ENCODE measurements at places on chromosomes 7 and 10.

DNA sequence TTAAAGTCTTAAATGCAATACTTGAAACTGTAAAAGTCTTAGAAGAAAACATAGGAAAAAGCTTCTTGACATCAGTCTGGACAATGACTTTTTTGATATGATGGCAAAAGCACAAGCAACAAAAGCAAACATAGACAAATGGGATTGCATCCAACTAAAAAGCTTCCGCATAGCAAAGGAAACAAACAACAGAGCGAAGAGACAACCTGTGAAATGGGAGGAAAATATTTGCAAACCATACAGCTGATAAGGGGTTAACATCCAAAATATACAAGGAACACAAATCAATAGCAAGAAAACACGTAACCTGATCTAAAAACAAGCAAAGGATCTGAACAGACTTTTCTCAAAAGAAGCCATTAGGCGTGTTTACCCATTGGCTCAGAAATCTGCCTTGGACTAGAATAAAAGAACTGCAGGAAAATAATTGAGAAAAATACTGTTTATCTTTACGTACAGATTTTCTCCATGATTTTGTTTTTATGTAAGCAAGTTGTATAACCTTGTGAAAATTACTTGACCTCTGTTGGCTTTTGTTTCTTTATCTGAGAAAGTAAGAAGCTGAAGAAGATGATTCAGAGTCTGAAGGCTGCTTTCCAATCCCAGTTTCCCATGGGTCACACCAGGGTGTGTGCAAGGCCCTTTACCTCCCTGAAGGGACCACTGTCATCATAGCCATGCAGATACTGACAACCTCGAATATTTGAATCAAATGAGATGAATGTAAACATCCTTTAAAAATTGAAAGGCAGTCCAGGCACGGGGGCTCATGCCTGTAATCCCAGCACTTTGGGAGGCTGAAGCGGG lies 99.1 kb upstream of the LANCL2 start:
- DNase-seq, result no peak

DNA sequence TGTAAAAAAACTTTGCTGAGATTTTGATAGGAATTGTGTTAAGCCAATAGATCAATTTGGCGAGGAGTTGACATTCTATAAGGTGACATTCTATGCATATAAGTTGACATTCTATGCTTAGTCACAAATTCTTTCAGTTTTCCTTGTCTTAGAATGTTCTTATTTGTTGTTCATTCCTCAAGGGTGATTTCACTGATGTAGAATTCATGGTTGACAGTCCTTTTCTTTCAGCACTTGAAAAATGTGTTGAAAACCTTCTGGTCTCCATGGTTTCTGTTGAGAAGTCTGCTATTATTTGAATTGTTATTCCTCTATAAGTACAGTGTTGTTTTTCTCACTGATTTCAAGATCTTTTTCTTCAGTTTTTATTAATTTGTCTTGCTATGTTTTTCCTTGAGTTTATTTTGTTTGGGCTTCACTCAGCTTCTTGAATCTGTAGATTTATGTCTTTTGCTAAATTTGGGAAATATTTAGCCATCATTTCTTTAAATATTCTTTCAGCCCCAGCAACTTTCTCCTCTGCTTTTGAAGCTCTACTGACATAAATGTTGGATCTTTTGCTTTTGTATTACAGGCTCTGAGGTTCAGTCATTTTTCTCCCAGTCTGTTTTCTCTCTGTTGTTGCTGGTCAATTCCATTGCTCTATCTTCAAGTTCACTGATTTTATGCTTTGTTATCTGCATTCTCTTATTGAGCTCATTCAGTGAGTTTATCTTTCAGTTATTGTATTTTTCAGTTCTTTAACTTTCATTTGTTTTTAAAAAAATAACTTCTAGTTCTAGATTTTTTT lies 154.9 kb downstream of the SDK1 start:
- DNase-seq, result no peak

DNA sequence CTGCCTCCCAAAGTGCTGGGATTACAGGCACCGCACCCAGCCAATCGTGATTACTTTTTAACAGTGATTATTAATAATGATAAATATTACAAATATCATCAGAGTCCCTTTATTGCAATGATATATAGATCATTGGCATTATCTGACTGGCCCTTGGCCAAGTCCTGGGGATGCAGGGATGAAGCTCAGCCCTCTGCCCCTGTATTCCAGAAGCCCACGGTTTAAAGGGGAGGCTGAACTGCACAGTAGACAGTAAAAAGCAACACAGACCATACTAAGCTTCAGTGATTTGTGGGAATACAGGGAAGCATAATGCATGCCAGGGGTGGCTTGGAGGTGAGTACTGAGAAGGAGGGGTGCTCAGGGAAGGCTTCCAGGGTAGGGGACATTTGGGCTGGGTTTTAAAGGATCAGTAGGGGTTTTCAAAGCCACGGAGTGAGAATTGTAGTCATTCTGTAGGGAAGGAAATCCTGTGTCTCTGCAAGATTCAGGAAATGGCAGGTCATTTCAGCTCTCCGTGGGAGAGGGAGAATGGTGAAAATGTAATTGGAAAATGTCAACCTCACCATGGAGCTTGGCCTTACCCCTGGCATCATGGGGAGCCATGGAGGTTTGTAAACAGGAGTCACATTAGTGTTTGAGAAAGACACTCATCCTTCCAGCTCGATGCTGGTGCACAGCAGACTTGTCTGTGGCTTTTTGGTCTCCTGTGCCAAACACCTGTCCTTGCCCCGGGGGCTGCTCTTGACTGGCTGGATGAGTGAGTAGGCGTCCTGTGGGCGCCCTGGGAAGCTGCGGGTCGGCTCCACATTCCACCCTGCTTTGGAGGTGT lies 8.8 kb downstream of the ADAMTS14 start:
- DNase-seq, result no peak

- DNase-seq, result peak; percentile 49
Measured at GRCh38 chr10:97596101-97597082, 6.9 kb downstream of the C10orf62 start.

DNA sequence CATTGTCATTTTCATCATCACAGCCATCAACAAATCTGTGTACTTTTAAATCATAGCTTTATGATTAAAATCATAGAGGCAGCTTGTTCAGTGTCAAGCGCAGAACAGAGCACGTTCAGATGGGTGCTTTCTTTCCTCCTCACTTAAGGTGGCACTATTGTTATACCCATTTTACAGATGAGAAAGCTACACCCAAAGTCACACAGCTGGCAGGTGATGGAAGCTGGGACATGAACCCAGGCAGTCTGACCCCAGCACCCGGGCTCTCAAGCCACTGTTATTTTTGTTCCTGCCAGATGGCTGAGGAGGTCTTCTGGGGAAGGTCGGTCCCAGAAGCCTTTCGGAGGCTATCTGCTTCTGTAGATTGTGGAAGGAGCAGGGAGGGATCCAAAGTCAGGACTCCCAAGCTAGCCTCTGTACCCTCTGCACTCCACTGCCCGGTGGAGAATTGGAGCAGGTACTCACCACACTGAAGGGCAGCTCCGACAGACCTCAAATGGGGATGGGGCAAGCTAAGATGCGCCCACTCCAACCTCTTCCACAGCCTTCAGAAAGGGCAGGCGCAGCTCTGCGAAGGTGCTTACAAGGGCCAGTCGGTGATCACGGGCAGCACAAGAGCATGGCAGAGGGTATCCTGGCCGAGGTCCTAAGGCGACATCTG lies 610 bp downstream of the AVPI1 start:
- DNase-seq, result no peak

DNA sequence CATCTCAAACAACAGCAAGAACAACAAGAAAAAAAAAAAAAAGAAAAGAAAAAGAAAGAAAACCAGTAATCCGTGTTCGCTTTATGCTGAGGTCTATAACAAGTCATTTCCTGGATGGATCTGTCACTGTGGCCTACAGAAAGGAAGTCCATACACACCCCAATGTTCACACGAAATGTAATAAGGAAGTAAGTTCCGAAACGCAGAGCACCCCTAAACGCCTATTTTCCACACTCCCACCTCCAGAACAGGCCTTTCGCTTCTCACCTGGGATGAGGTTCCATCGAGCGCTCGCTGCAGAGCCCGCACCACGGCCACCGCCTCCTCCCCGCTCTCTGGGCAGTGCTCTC lies 735 bp downstream of the ZNF394 start:
- no peak for DNase-seq
